ENCODE measurements at places on chromosomes 7 and 10.

GRCh38 chr7:43292384-43292783 is 179.9 kb downstream of the HECW1 start:
- DNase-seq = no peak

DNA sequence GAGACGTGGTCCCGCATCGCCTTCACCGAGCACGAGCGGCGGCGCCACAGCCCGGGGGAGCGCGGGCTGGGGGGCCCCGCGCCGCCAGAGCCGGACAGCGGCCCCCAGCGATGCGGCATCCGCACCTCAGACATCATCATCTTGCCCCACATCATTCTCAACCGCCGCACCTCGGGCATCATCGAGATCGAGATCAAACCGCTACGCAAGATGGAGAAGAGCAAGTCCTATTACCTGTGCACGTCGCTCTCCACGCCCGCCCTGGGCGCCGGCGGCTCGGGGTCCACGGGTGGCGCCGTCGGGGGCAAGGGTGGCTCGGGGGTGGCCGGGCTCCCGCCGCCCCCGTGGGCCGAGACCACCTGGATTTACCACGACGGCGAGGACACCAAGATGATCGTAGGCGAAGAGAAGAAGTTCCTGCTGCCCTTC is 737 bp downstream of the CNNM2 start:
- peak; percentile 4 for DNase-seq

DNA sequence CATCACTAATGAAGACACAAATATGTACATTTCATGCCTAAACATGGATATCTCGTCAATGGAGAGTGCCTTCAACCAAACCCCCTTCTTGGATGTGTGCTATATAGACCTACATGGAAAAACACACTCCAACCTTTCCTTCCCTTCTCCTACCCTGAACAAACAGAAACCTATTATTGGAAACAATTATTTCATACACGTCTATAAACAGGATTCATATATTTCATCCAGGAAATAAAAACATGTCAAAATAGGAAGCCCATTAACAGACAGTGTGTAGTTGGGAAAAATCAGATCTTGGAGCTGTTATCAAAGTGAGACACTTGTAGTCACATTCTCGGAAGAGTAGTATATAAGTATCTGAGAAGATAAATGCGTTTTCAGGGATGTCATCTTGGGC is 81.1 kb downstream of the NRP1 start:
- DNase-seq = no peak

DNA sequence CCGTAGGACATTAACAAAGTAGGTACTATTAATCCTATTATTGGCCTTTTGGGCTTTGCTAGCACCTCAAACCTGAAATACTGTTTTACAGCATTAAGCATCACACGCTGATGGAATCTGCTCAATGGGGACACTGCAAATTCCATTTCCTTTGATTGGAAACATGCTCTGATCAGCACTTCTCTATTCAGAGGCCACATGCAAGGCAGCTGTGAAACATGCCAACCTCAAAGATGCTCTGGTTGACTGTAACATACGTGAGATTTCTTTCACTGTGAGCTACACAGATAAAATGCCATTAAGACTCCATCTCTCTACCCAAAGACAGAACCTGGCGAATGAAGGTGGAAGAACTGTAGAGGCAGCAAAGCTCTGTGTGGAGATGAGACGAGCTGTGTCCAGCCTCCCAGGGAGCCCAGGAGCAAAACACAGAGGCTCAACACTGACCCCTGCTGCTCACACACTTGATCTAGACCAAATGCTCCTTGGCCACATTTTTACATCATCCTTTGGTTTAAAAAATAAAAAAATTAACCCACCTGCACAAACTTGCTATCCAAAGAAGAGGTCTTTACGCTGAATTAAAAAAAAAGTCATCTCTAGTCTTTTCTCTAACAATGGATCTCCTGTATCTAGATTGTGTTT is 8.0 kb downstream of the RSU1 start:
- DNase-seq = peak; percentile 44

DNA sequence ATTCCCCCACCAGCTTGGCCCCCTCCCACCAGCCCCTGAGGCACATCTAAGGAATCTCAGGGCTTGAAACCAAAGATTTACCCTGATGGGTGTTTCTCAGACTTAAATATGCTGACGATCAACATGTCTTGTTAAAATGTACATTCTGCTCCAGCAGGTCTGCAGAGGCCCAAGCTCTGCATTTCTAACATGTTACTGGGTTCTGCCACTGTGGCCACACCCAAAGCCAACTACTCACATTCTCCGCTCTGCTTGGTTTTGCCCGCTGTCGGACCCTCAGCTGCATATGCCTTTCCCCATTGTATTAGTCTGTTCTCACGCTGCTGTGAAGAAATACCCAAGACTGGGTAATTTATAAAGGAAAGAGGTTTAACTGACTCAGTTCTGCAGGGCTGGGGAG is 8.9 kb downstream of the PIP4K2A start:
- DNase-seq = no peak
